ENCODE measurements at places on chromosomes 7 and 10.
A peak's percentile ranks its signal among the peaks of the same experiment; 100 is the strongest.

DNA sequence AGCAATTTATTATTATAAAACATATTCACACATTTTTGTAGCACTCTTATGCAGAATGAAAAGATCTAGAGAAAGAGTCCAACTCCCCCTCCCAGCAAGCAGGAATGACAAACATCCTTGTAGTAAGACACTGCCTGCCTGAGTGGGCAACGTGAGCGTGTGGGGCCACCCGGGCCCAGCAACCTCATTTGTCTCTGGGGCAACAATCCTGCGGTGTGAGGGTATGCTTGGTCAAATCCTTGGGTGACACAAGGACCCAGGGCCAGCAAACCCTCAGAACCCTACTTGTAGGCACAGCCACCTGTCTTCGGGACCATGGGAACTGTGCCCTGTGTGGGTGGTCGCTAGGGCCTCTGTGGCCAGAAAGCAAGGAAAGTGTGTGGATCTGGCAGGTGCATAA lies 10.7 kb downstream of the RHEB start:
- no peak for DNase-seq

DNA sequence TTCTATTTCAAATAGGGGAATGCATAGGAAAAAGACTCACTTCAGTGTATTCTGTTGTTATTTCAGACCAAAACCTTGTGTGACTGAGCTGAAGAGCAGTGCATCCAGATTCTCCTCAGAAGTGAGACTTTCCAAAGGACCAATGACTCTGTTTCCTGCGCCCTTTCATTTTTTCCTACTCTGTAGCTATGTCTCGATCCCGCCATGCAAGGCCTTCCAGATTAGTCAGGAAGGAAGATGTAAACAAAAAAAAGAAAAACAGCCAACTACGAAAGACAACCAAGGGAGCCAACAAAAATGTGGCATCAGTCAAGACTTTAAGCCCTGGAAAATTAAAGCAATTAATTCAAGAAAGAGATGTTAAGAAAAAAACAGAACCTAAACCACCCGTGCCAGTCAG lies 12.0 kb downstream of the TET1 start:
- no peak for DNase-seq

DNA sequence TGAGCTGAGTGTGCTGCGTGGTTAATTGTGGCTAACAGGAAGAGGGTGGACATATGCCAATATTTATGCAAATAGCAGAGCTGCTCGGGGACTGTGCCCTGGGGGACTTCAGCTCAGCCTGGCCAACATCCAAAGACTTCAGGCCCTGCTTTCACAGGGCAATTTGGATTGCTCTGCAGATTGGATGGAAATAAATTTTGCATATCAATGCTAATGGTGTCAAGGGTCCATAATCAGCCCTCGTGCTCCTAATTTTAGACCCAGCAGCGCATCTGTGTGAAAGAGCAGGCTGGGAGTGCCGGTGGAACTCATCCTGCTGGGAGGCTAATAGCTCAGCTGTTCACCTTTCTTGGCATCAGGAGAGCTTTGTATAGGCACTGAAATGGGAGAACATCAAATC lies 270.1 kb downstream of the TCERG1L start:
- DNase-seq: peak; percentile 82

DNA sequence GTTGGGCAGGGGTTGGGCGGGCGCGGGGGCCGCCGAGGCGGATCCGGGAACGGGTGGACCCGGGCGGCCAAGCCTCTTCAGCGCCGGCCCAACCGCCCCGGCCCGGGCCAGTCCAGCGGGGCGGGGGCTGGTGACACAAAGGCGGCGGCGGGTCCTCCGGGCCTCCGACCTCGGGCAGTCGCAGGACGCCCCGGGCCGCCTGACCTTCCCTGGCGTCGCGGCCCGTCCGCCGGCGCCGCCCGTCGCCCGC lies 54.2 kb downstream of the METTL2B start:
- no peak for DNase-seq

GRCh38 chr7:118492466-118492865 lies 268.0 kb downstream of the ANKRD7 start:
- DNase-seq: no peak

GRCh38 chr10:49058463-49059255 lies 56.7 kb downstream of the VSTM4 start:
- no peak for DNase-seq

- peak; percentile 41 for DNase-seq
Measured at GRCh38 chr10:79070606-79071395, 2.0 kb downstream of the ZMIZ1 start.

DNA sequence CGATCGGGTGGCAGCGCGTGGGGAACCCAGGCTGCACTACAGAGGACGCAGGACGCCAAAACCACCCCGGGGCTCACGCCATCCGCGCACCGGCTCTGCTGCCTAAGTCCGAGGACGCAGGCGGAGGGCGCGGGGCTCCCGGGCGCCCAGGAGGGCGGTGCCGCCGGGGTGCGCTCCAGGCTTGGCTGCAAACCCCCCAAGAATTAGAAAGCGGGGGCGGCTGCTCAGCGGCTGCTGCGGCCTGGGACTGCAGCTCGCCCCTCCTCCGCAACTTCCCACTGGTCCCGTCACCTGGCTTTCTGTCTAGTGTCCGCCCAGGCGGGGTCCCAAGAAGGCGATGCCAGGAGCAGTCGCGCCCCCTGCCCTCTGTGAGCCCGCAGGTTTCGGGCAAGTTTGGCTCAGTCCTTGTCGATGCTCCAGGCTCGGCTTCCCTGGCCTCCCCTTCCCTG lies 1.7 kb upstream of the POU6F2 start:
- no peak for DNase-seq

- DNase-seq: no peak
Measured at GRCh38 chr7:26005683-26006410, 146.2 kb upstream of the NFE2L3 start.

DNA sequence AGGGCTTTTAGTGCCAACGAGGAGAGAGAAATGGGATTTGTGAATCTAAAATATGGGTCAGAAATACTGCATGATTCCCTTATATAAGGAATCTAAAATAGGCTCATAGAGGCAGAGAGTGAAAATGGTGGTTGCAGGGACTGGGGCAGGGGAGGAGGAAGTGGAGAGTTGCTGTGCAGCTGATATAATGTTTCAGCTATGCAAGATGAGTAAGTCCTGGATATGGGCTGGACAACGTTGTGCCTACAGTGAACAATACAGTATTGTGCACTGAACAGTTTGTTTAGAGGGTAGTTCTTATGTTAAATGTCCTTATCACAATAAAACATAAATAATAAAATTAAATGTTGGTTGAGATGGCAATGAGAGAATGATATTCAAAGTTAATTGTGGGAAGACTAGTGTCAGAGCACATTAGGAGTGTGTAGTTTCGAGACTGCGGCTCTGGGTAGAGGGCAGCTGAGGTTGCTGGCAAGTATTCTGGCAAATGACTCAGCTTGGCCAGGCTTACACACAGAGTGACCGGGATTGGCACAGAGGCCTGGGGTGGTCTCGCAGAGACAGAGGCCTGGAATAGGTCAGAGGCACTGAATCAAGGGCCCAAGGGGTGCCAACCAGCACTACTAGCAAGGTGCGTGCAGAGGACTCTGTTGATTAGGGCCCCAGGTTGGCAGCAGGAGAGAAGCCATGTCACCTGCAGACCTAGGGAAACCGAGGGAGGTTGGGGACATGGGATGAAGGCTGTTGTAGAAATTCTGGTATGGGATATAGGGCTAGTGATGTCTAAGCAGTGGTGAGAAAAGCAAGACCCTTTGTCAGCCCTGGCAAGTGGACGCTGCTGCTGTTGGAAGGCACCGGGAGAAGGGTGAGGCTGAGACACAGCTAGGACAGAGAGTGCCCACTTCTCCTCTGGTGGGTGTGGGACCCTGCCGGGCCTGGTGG lies 2.8 kb upstream of the DEPP1 start:
- DNase-seq: no peak

- no peak for DNase-seq
Measured at GRCh38 chr10:33249659-33250345, 84.7 kb downstream of the NRP1 start.

- no peak for DNase-seq
Measured at GRCh38 chr10:47350671-47351640, 2.8 kb downstream of the RBP3 start.

- no peak for DNase-seq
Measured at GRCh38 chr10:86971232-86971991, 3.1 kb downstream of the ADIRF start.

DNA sequence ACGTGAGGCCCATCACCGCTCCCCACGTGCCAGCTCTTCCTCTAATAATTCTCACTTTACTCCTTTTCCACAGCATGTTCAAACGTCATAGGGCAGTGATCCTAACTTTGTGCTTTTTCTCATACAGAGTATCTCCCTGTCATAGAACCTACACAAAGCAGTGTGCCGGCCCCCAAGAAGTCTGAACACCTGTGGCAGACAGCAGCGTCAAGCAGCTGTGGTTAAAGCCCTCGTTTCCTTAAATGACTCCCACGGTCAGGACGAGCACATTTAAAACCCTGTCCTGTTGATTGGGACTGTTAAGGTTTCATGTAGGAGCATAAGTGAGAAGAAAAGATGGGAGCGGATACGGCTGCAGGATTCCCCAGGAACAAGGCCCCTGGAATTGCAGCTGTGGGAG lies 267.2 kb downstream of the DIP2C start:
- no peak for DNase-seq

All from NCI-H1105 treated with DMSO at 0.1 percent for 48 hours (cell line).